ENCODE measurements at places on chromosomes 1 and 21.

DNA sequence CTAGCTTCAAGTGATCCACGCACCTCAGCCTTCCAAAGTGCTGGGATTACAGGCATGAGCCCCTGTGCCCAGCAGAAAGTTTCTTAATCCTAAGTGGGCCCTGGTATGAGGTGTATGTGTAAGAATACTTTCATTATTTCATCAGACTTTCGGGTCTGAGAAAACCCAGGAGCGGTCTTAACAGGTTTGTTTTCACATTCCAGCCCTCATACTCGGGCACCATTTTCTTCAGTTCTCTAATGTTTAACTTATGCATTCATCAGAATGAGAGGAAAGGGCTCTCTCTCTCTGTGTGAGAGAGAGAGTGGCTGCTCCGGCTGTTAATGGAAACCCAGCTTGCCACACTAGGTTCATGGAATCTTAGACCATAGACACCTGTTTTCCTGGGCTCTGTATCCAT, 4.2 kb upstream of the PADI1 start:
- no peak for DNase-seq

GRCh38 chr1:228094432-228095016, 8.6 kb downstream of the C1orf35 start:
- no peak for DNase-seq

- DNase-seq: no peak
These were observed 101.5 kb upstream of the ARHGEF16 start for GRCh38 chr1:3352952-3353331.

GRCh38 chr1:30234091-30234490, 489.3 kb downstream of the MATN1 start:
- no peak for DNase-seq

- DNase-seq: no peak
These were observed 19.4 kb downstream of the VANGL2 start for GRCh38 chr1:160419838-160420169.

DNA sequence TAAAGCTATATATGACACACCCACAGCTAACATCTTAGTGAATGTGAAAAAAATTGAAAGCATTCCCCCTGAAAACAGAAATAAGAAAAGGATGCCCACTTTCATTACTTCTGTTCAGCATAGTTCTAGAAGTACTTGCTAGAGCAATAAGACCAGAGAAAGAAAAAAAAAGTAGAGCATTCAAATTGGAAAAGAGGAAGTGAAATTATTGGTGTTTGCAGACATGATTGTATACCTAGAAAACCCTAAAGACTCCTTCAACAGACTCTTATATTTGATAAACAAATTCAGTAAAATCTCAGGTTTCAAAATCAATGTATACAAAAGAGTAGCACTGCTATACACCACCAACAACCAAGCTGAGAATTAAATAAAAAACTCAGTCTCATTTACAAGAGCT, 1461.0 kb downstream of the AMY1C start:
- no peak for DNase-seq

DNA sequence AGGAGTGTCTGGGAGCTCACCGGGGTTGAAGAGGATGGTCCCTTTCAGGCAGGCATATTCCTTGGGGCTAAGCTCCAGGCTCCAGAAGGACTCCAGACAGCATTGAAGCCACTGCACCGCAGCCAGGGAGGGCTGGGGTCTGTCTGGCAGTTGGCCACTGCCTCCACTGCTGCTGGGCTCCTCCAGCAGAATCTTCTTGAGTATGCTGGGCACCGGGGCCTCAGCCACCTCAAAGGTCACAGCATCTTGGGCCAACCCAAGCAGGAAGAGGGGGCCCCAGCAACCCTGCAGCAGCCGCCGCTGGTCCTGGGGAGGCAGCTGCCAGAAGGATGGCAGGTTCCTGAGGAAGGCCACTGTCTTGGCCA, 404 bp downstream of the NR0B2 start:
- DNase-seq: no peak

DNA sequence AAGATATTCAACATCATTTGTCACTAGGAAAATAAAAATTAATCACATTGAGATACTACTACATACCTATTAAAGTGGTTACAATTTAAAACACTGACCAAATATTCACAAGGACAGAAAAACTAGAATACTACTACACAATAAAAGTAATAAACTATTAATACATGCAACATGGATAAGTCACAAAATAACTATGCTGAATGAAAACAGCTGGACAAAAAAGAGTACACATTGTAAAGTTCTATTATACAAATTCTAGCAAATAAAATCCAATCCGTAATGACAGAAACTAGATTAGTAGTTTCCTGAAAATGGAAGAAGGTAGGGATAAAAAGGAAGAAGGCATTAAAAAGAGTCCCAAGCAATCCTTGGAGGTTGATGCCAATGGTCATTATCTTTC, 348.7 kb upstream of the PTBP2 start:
- no peak for DNase-seq

GRCh38 chr1:200992382-200993048, 31.0 kb downstream of the KIF21B start:
- DNase-seq: no peak

DNA sequence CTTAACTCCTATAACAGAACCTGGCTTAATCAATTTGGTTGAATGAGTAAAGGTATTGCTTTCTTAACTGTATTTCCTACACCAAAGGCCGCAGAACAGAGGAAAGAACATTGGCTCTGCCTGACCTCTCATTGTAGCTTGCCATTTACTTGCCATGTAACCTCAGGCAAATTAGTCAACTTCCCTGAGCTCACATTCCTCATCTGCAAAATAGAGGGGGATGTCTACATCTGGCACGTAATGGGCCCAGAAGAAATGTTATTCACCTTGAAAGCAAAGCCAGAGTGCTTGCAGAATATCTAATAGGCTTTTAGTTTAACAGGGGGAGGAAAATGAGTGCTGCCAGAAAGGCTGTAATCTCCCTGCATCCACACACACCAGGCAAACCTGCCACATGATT, 44.3 kb downstream of the LAMC2 start:
- DNase-seq: no peak

DNA sequence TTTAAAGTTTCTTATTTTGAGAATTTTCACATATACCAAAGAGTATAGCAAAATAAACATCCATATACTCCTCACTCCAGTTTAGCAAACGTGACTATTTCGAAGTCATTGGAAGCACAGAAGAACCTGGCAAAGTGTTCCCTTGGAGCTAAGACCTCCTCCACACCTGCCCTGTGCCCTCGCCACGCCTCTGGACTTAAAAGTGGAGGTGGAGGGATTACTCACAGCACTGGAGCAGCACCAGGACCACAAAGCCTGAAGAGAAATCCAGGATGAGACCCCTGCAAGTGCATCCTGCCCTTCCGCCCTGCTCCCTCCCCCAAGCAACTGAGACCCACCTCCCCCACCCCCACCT, 436 bp downstream of the CHI3L1 start:
- DNase-seq: no peak

- no peak for DNase-seq
These were observed 83.7 kb downstream of the TNFSF18 start for GRCh38 chr1:172966844-172967540.

DNA sequence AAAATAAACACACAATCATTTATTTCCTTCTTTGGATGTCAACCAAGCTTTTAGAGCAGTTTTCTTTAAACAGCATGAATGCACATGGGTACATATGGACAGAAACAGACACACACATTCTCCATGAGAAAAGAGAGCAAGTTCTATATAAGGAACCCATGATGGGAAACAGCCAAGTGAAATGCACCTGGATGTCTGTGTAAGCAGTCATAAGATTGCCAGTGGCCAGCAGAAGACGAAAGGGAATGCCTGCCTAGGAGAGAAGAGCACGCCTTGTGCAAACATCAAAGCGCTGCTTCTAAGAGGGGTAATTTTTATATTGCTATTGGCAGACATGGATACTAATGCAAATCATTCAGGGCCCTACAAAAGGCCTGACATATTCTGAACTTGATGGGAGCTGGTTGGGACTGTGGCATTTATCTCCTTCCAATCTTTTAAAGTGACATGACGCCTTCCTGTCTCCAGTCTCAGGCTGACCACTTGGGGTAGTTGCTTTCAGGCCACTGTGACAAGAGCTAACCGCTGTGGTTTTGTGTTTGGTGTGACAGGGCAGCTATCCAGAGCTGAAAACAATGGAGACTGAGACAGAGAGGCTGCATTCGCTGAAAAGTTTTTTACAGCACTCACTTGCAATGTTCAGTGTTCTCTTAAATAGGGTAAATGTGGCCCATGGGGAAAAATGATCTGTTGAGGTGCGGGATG, 75.0 kb upstream of the DPT start:
- DNase-seq: no peak

- DNase-seq: no peak
These were observed 5.8 kb downstream of the PLA2G2A start for GRCh38 chr1:19973616-19974015.

GRCh38 chr1:5646486-5647149, 345.6 kb downstream of the NPHP4 start:
- DNase-seq: no peak

- DNase-seq: no peak
These were observed 606.5 kb upstream of the ADGRL4 start for GRCh38 chr1:79613046-79613445.

GRCh38 chr1:147794570-147794969, 34.2 kb upstream of the GJA5 start:
- no peak for DNase-seq

- no peak for DNase-seq
These were observed 20.6 kb upstream of the H6PD start for GRCh38 chr1:9213956-9214355.

GRCh38 chr1:207128336-207128921, 24.4 kb downstream of the C4BPA start:
- no peak for DNase-seq

- DNase-seq: no peak
These were observed 180.4 kb downstream of the ROR1 start for GRCh38 chr1:63954187-63954586.

DNA sequence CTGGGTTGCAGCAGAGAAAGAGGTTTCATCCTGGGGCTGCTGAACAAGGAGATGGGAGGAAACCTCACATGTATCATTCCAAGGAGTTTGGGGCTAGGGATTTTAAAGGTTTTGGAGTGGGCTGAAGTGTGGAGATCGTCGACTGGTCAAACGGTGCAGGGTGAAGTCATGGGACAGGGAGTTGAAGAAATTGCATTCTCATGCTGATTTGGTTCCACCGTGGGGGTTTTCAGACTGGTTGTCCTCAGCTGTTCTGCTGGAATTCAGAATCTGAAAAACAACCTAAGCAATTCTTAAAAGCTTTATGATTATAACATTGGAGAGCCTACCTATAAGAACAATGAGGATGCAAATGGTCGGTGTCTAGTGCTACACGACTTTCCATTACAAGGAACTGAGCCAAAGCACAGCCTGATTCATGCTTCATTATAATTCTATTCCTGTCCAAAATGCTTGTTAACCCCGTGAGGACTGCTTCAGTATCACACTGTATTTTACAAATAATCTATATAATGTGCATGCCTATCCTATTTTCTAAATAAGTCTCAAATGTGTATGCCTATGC, 242.7 kb downstream of the TM2D1 start:
- no peak for DNase-seq

GRCh38 chr1:69728206-69728605, 160.5 kb downstream of the LRRC7 start:
- DNase-seq: no peak

- no peak for DNase-seq
These were observed 64.2 kb upstream of the MRPS6 start for GRCh38 chr21:34009193-34009592.

DNA sequence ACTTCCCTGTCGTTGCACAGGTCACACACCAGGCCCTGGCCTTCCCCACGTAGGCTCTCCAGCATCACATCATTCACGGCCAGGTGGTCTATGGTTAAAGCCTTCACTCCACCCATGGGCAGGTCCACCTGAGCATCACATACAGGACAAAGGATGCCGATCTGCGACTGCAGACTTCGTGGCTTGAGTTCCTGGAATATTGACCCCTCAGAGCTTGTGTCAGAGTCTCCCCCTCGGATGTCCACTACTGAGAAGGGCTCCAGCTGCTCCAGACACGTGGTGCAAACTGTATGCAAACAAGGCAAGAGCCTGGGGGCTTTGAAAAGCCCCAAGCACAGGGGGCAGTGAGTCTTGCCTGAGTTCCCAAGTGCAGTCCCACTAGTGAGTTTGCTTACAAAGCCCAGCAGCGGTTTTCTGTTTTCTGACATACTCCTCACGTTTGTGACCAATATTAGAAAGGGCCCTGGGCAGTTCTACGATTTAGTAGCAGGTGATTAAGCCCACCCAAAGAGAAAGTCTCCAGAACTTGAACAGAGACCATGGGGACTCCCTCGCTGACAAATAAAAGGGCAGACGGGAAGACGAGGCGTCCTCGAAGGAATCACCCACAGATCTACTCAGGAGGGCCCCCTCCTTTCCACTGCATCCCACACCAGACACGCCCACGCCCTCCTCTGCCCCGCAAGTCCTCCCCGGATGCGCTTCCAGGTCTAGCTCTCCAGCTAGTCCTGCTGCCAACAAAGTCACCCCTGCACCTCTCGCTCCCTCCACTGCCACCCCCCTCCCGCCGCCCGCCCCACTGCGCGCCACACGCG, 568 bp downstream of the TRIM45 start:
- no peak for DNase-seq

DNA sequence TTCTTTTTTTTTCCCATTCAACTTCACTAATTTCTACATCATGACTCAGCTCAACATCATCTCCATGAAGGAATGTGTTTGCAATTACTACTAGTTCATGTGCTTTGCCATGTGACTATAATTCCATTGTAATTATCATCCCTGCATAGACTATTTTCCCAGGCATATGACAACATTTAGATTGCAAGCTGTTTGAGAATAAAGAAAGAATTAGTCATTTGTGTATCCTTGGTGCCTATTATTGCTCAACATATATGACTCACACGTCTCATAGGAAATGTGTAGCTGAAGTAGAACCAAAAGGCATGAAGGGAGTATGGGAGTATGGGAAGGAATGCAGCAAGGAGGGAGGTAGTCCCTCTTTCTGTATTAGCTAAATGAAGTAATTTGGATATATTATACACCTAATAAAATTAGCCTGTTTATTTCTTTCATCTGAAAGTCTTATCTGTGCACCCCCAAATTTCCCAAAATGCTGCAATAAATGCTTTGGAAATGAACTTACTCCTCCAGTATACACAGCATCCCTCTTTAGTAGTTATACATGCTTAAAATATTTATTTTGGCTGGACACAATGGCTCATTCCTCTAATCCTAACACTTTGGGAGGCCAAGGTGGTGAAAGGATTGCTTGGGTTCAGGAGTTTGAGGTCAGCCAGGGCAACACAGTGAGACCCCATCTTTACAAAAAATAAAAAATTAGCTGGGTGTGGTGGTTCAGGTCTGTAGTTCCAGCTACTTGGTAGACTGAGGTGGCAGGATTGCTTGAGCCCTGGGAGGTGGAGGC, 316.9 kb upstream of the ADGRL4 start:
- DNase-seq: no peak

- DNase-seq: no peak
These were observed 16.4 kb downstream of the ECHDC2 start for GRCh38 chr1:52904927-52905698.

DNA sequence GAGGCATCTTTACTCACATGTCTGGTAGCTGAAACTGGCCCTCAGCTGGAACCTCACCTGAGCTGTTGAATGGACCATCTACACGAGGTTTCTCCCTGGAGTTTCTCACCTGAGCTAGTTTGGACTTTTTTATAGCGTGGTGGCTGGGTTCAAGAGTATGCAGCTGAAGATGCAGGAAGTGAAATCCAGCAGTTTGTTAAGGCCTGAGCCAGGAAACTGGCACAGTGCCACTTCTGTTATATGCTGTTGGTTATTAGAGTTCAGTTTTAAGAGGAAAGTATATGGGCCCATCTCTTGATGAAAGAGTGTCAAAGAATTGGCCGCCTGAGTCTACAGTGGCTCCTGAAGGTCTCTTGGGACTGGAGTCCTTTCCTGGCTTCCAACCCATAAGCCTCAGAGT, 35.6 kb downstream of the STUM start:
- no peak for DNase-seq

- no peak for DNase-seq
These were observed 668 bp downstream of the RNF11 start for GRCh38 chr1:51236531-51237350.
